Stimulated activated CD8-positive, alpha-beta memory T cell treated with anti-CD3 and anti-CD28 coated beads, Interleukin-7, amount 100 ng/mL, for 4 hours (primary cell): ENCODE measurements at places on chromosomes 11 and 22.

- DNase-seq, result no peak
These were observed 36.0 kb upstream of the OAF start for GRCh38 chr11:120174866-120175265.

DNA sequence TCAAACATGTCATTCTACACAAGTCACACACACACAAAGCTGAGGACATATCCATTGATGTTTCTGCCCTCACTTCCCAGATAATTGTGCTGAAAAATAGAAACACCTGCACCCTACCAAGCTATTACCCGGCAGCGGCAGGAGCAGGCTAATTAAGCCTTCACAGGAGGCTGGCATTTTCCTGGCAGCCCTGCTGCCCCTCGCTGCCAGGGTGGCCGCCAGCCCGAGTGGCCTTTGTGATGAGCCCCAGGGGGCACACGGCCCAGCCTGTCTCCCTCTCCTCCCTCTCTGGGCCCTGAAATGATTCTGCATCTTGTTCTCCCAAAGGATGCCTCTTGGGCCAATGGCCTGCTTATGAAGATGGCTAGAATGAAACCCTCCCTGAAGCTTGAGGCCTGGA lies 76.2 kb upstream of the TP53I11 start:
- DNase-seq, result no peak

DNA sequence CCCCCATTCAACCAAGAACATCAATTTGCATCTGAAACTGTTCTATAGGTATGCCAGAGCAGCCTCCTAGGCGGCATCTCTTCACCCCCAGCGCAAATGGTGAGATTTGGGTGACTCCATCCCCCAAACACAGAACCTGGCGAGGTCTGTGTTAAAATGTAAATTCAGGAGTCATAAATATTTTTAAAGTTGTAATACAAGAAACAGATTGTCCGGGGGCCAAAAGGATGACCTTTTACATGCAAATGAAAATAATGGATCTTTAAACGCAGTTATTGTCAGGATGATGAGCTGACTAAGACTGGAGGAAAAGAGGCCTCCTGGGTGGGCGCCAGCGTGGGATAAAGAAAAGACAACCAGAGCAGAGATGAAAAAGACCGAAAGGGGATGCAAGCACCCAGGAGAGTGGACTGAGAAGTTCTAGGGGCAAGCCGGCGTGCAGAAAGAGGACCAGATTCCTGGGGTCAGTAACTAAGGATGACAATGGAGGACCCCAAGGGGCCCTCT lies 16.0 kb upstream of the ADA2 start:
- no peak for DNase-seq

DNA sequence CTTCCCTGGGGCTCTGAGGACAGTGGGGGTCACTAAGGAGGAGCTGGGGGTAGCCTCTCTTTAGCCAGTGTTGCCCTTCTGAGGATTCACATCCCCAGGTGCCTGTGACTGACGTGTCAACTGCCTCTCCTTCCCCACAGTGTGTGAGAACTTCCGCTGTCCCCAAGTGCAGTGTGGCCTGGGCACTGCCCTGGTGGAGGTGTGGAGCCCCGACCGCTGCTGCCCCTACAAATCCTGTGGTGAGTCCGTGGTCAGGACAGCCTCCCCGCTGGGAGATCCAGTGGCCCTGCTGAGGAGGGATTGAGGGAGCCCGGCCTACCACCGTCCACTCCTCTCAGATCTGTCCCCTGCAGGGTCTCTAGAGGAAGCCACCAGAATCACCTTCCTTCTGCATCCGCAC lies 81.1 kb upstream of the MYOD1 start:
- DNase-seq, result no peak

DNA sequence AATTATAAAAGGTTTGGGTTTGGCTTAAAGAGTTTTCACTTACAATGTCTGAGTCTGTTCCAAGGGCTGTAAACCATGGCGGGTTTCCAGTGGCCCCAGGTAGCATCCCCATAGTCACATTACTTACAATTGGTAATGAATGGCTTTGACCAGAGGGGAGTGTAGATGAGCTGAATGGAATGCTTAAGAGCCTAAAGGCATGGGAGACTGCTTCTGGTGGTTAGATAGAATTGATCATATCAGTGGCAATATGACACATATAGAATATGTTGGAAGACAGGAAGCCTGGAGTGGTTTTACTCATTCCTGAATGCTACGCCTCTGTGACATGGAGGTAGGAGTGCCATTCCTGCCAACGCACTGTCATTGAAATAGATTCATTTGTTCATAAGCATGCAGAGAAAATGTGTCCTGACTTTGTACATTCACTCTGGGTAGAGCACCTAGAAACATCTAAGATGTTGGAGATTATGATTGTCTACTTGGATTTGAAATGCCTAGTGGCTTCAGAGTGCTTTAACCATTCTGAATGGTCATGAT lies 183.3 kb downstream of the BLID start:
- DNase-seq, result no peak

- no peak for DNase-seq
These were observed 1339.2 kb upstream of the TENM4 start for GRCh38 chr11:80779905-80780605.

- no peak for DNase-seq
These were observed 473.4 kb downstream of the SOX6 start for GRCh38 chr11:15882876-15883454.

- DNase-seq, result no peak
These were observed 4.8 kb upstream of the FBXO7 start for GRCh38 chr22:32469799-32470212.

- no peak for DNase-seq
These were observed 1.5 kb downstream of the TUB start for GRCh38 chr11:8082391-8083087.

DNA sequence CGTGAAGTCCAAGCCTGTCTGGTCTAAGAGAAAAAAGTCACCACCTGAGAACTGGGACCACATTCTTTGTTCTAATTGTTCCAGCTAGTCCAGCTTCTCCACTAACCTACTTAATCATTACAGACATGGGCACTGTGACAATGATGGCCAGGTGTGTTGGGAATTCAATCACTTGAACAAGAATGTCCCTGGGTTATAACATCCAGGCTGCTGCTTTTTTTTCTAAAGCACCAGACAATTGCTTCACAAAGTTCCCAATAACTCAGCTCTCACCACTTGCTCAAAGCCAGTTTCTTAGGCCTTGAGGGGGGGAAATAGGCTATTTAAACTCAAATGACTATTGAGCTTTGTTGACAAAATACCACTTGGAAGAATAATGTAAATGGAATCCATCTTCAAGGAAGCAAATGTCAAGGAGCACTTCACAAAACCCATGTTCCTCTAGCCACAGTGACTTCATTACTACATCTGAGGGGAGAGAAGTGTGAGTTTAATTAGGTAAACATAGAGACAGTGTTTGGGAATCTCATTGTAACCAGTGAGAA lies 80.3 kb downstream of the ME3 start:
- no peak for DNase-seq

DNA sequence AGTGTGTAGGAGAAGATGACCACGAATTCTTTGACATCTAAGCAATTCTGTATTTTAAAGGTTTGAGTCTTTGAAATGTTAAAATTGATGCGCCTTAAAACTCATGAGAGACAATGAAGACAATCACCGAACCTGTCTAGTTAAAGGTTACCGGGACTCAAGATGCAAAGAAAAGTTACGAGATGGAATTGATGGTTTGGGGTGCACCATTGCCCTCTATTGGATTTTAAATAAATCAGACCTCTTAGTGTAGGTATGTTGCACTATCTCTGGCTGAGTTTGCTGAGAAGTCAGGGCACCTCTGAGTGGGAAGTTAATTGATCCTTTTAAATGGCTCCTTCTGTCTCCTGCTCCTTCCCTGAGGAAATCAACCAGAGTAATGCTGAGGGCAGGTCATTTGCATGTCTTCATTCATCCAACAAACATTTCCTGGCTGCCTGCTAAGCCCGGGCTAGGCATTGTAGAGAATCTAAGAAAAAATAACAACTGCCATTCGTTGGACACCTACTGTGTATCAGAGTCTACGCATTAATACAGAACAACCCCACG lies 19.4 kb upstream of the TMA7B start:
- no peak for DNase-seq

- DNase-seq, result peak; percentile 59
These were observed 2.1 kb downstream of the LPXN start for GRCh38 chr11:58573451-58574104.

DNA sequence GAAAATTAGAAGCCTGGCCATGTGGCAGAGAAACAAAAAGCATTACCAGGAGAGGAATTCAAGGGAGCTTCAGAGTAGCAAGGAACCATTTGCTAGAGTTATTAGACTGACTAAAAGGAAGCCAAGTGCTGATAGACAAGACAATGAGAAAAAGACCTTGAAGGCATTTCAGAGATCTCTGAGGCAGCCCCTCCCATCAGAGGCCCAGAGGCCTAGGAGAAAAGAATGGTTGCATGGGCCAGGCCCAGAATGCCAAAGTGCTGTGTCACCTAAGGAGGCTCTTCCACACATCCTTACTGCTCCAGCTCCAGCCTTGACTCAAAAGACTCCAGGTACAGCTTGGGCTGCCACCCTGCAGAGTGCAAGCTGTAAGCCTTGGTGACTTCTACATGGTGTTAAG lies 61.8 kb upstream of the POU2AF2 start:
- no peak for DNase-seq

GRCh38 chr11:96785073-96785472 lies 395.3 kb downstream of the JRKL start:
- no peak for DNase-seq

GRCh38 chr11:119673052-119673758 lies 55.8 kb downstream of the NECTIN1 start:
- no peak for DNase-seq

DNA sequence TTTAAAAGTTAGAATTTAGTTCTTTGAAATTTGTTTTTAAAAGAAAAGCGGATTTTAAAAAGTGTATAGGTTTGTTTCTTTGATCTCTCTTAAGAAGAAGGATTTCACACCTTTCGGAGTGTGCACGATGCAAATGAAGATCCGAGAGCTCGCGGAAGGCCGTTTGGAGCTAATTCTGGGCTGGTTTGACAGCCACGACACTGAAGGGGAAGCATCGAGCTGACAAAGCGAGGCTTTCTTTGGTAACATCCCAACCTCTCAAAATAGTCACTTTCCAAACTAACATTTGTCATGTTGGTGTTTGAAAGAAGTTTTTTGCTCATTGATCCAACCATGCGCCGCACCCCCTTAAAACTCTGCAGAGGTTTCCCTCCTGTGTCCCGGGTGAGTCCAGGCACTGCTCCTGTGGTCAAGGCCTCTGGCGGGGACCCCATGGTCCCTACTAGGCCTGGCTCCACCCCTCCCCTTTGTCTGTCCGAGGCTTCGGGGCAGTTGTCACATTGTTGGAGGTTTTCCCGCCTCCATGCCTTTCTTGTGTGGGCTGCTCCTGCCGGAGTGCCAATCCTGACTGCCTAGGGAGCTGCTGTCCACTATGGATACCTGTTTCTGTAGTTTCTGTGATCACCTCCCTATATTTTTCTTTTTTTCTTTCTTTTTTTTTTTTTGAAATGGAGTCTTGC lies 39.7 kb downstream of the MPPED1 start:
- DNase-seq, result no peak

- DNase-seq, result peak; percentile 67
These were observed at the start of gene PATZ1 for GRCh38 chr22:31346255-31346732. Gene PATZ1, minus strand, starts transcription at chr22:31346346. Its CDS starts 744 bp downstream, at chr22:31345602.

GRCh38 chr22:48098921-48099245 lies 1336.4 kb downstream of the TBC1D22A start:
- no peak for DNase-seq

- DNase-seq, result no peak
These were observed 1350.5 kb downstream of the TBC1D22A start for GRCh38 chr22:48112687-48113521.

- peak; percentile 27 for DNase-seq
These were observed 31.6 kb upstream of the JAM3 start for GRCh38 chr11:134037046-134037908.

GRCh38 chr11:126810776-126811175 lies 189.8 kb downstream of the KIRREL3 start:
- no peak for DNase-seq

DNA sequence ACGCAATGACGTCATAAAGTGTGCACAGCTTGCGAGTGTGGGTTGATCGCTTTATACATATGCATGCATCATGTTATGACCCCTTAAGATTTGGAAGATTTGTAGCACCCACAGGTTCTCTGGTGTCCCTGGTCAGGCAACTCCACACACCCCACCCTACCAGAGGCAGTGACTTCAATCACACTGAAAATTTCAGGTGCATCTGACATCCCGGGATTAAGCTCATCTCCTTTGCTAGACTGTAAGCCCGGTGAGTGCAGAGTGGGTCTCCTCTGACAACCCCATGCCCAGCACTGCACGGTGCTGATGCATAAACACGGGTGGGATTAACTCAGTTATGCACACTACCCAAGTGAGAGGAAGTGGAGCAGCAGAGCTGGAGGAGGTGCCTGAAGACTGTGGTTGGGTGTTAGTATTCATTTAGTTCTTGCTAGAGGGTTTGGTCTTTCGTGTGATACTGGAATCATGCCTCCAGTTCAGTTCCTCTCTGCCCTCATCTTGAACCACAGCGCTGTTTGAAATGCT lies 6.5 kb downstream of the ARSA start:
- no peak for DNase-seq

- DNase-seq, result no peak
These were observed 53.1 kb upstream of the KCNQ1OT1 start for GRCh38 chr11:2752923-2753322.

DNA sequence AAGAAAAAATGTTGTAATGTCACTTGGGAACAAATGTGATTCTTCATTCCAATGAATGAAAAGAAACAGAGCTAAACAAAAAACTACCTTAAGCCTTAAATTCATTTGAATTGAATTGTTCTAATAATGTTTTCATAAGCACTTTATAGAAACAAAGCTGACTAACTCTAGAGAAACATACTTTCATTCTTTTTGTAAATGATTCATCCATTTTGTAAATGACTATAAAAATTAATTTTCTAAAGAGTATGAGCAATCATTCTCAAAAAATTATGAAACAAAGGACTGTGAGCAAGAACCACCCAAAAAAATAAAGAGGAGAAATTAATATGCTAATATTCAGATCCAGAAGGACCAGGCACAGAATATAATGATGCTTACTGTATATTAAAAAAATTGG lies 986.5 kb upstream of the CHORDC1 start:
- no peak for DNase-seq

DNA sequence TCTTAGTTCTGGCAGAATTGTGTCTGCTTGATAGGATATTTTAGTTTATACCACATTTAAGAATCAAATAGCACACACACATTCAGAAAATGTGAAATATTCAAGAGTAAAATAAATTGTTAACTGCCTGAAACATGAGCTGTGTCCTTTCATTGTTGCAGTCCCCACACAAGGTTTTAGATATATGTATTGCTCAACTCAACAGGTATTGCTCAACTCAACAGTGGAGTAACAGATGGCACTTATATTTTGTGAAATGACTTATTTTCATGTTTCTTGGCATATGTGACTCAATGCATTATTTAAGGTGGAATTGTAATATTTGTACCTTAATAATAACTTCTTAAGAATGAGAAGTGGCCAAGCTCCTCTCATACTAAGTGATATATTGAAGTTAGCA lies 760.3 kb downstream of the CNTN5 start:
- no peak for DNase-seq
